ENCODE measurements at places on chromosomes 2 and 18.
A peak's percentile ranks its signal among the peaks of the same experiment; 100 is the strongest.

DNA sequence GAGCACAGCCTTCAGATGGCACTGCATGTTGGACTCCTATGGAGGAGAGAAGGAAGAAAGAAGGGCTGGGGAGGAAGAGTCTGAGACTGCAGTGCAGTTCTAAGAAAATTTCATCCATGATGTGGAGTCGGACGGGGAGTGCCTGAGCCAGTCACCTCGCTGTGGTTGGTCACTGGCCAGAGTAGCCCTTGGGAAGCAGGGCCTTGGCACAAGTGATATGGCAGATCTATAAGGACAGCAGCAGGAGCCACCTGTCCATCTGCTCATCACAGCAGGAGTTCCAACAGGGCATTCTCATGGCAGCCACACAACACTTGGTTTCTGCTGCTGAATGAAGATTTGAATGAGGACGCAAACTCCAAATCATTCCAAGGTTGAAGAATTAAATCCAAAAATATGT, 314.8 kb downstream of the CYP26B1 start:
- peak; percentile 63 for DNase-seq

DNA sequence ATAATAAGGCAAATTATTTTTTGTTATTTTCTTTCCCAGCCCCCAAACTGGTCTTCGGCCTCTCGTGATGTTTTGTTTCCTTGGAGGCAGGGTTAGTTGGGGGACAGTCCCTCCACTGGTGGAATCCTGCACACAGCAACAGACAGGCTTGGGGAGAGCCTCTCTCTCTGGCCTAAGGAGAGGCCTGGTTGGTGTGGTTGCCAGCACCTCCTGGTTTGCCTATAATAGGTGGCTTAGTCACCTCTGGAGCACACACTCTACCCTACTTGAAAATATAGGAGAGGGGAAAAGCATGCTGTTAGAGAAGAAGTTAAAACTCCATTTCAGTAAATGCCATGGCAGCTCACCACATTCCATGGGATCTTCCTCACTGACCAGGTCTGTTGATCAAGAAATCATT, 417.2 kb upstream of the MEIS1 start:
- DNase-seq = no peak

GRCh38 chr18:60996326-60996725, 336.9 kb upstream of the CDH20 start:
- no peak for DNase-seq

DNA sequence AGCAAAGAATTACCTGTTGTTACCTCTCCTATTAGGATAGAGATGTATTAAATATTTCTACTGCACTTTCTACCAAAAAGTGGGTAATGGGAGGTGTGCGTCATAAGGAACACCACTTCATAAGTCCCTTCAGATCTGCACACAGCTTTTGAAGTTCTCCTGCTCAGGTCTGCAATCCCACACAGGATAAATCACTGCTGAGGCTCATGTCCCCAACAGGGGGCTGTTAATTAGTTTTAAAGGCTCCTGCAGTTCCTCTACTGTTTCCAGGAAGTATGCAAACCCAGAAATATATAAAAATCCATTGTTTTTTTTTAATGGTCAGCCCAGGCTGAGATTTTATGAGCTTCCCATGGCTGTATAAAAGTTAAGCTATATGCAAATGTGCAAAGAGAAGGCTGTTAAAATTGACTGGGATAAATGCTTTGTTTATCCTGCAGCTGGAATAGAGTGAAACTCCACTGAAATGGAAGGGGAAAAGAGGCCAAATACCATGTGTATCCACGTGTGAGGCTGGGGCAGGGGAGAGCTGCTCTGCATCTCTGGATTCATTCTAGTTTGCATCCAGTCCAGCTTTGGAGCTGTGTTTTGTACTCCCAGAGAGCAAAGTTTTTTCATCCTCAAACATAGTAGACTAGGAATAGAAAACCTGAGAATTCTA, 903.7 kb downstream of the TDRD15 start:
- DNase-seq = no peak

DNA sequence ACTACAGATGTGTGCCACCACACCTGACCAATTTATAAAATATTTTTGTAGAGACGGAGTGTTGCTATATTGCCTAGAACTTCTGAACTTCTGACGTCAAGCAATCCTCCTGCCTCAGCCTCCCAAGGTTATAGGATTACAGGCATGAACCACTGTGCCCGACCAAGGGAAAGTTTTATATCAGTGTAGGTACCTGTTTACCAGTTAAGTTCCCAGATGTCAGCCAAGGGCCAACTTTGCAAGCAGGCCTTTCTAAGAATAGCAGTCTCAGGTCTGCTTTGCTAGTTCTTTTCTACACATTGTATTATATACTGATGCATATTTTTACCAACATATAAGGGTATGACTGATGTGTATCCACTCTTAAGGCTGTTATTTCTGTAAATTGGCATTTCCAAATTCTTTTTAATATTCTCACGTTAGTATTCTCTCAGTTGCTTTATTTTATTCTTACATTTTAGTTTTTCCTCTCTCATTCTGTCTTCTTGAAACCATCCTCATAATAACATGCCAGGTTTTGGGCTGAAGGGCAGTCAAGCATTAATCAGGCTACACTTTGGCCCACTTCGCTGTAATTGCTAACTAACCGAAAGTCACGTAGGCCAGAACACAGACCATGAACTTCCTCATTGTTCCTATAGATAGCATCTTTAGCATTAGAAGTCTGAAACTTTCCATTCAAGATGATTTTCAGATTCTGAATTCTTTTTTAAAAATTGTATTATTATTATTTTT, 25.0 kb upstream of the CXXC1 start:
- DNase-seq = no peak

DNA sequence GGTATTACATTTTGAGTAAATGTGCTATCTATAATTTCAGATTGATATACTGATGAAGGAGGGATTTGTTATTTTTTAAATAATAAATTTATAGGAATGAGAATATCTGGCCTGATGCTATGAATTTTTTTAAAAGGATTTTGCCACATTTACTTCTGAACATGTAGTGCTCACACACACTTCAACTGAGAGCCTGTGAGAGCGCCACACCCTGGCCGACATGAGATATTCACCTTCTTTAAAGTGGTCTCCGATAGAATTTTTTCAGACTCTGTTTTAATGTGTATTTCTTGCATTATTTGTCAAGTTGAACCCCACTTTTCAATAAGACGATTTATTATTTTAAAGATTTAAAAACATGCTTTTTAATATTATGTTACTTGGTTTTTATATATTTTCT, 813.3 kb downstream of the DCC start:
- no peak for DNase-seq

Measured in cerebellum (tissue), 4 donors.